ENCODE measurements at places on chromosomes 7 and 10. TPM values are rescaled to one million over a fixed set of nuclear protein-coding genes. Genes with fewer than 3 reads are reported as not detected.

- no peaks in the 10 kb centered on the region for H3K36me3 ChIP-seq
- no peak overlapping the region for H3K27ac ChIP-seq
- no peaks in the 10 kb centered on the region for H3K27me3 ChIP-seq
- no peaks in the 10 kb centered on the region for H3K4me1 ChIP-seq
Observed at GRCh38 chr10:125707541-125708468, 11.7 kb upstream of the EDRF1 start.

DNA sequence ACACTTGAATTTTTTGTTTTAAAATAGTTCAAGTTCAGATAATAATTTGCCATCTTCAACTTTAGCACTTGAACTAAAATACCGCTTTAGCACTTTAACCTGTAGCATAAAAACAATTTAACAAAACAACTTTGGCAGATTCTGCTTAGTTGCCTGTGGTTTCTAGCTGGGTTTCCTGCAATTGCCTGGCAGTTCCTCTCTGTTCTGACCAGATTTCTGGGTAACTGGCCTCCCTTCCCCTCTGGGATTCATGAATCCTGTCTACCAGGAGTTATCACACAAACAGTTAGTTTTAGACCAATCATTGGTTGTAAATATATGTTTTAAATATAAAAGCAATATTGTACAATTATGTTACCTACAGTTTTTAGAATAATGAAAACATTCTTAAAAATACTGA, 89.8 kb upstream of the HDAC9 start:
- no peak overlapping the region for H3K27ac ChIP-seq
- no peak overlapping the region for H3K4me3 ChIP-seq

GRCh38 chr7:76333511-76334101, 25.2 kb downstream of the YWHAG start:
- H3K27me3 ChIP-seq = no peaks in the 10 kb centered on the region
- H3K36me3 ChIP-seq = peaks cover 21% of the 10 kb centered on the region
- DNase-seq = no peak
- H3K4me3 ChIP-seq = no peak overlapping the region

DNA sequence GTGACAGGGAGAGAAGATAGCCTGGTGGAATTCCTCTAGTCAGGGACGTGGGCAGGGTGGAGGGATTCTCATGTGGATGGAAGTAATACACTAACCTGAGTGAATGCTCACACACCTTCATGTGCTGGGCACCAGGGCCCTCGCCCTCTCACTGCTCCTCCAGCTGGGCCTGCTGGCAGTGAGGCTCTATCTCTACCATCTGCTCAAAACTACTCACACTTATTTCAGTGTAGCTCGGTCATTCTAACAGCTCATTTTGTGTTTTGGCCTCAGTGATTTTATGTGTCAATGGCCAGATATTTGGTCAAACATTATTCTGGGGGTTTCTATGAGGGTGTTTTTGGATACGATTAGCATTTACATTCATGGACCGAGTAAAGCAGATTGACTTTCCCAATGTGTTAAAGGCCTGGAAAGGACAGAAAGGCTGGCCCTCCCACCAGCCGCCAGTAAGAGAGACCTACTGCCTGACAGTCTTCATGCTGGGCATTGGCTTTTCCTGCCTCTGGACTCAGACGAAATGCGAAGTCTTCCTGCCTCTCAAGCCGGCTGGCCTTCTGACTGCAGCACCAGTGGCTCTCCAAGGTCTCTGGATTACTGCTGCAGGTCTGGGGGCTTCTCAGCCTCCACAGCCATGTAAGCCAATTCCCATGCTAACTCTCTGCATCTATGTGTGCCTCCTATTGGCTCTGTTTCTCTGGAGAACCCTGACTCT, 335.4 kb downstream of the CXCL12 start:
- peaks cover 37% of the 10 kb centered on the region for H3K4me1 ChIP-seq
- H3K4me3 ChIP-seq = no peak overlapping the region
- no peak for DNase-seq
- H3K27ac ChIP-seq = no peak overlapping the region

DNA sequence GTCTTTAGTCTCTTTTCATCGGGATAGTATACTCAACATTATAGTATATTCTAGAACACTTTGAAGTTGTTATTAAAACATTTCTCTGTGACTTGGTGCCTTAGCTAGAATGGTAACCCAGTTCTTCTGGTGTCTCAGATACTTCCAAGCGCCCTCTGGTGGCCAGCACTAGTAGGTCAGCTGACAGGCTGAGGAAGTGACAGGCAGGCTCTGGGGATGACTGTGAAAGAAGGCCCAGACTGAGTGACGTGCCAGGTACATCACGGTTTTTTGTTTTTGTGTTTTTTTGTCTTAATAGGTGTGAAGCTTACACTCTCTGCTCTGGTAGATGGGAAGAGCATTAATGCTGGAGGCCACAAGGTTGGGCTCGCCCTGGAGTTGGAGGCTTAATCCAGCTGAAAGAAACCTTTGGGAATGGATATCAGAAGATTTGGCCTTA, 5.1 kb downstream of the COMTD1 start:
- DNase-seq = peak; percentile 96
- H3K4me1 ChIP-seq = no peaks in the 10 kb centered on the region
- H3K36me3 ChIP-seq = no peaks in the 10 kb centered on the region
- no peaks in the 10 kb centered on the region for H3K27me3 ChIP-seq
- H3K4me3 ChIP-seq = no peak overlapping the region
- H3K27ac ChIP-seq = peak overlapping the region; percentile 56

GRCh38 chr10:109892931-109893330, 30.4 kb downstream of the XPNPEP1 start:
- no peak overlapping the region for H3K4me3 ChIP-seq
- peaks cover 45% of the 10 kb centered on the region for H3K4me1 ChIP-seq
- DNase-seq = no peak
- H3K27me3 ChIP-seq = no peaks in the 10 kb centered on the region

- H3K27ac ChIP-seq = no peak overlapping the region
- H3K36me3 ChIP-seq = no peaks in the 10 kb centered on the region
- no peak overlapping the region for H3K4me3 ChIP-seq
- no peak for DNase-seq
- H3K27me3 ChIP-seq = no peaks in the 10 kb centered on the region
Observed at GRCh38 chr7:151309311-151309710, 32.3 kb upstream of the NUB1 start.

- H3K4me1 ChIP-seq = no peaks in the 10 kb centered on the region
- no peaks in the 10 kb centered on the region for H3K36me3 ChIP-seq
- no peak for DNase-seq
- no peaks in the 10 kb centered on the region for H3K27me3 ChIP-seq
- no peak overlapping the region for H3K27ac ChIP-seq
- H3K4me3 ChIP-seq = no peak overlapping the region
Observed at GRCh38 chr10:126397640-126398382, 9.5 kb upstream of the ADAM12 start.

DNA sequence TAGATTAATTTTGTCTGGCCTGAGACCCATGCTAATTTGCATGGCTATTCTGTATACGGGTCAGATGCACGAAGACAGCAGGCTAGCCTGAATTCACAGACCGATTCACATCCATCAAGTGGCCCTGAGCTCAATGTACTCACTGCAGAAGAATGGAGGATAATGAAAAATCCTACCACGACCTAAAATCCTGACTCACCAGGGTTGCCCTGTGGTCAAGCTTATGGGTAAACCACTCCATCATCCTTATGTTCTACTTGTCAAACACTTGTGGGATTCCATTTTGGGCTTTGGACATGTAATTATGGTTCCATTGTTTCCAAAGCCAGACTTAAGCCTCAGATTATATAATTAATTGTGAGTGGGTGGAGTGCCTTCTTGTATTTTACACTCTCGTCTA, 110.4 kb upstream of the ZNF438 start:
- H3K27ac ChIP-seq = no peak overlapping the region
- H3K27me3 ChIP-seq = no peaks in the 10 kb centered on the region
- no peaks in the 10 kb centered on the region for H3K36me3 ChIP-seq
- DNase-seq = no peak
- H3K4me1 ChIP-seq = peaks cover 13% of the 10 kb centered on the region
- H3K4me3 ChIP-seq = no peak overlapping the region

GRCh38 chr7:115038158-115038557, 116.3 kb downstream of the MDFIC start:
- H3K4me3 ChIP-seq = no peak overlapping the region
- no peaks in the 10 kb centered on the region for H3K36me3 ChIP-seq
- H3K27ac ChIP-seq = no peak overlapping the region
- DNase-seq = no peak

DNA sequence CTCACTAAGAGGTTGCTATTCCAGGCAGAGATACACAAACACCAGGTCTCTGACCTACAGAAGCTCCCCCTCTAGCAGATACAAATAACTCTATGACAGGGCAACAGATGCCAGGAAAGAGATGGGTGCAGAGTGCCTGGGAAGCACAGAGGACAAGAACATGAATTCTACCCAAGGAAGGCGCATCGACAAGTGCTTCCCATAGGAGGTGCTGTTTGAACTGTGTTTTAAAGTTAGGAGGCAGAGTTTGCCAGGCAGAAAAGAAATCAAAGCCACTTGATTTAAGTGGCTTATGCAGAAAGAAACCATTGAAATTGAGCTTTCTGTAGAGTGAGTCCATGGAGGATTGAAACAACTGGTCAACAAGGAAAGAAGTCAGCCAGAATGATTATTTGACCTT, 35.3 kb upstream of the EGR2 start:
- H3K36me3 ChIP-seq = no peaks in the 10 kb centered on the region
- no peak for DNase-seq
- no peak overlapping the region for H3K4me3 ChIP-seq
- no peak overlapping the region for H3K27ac ChIP-seq

DNA sequence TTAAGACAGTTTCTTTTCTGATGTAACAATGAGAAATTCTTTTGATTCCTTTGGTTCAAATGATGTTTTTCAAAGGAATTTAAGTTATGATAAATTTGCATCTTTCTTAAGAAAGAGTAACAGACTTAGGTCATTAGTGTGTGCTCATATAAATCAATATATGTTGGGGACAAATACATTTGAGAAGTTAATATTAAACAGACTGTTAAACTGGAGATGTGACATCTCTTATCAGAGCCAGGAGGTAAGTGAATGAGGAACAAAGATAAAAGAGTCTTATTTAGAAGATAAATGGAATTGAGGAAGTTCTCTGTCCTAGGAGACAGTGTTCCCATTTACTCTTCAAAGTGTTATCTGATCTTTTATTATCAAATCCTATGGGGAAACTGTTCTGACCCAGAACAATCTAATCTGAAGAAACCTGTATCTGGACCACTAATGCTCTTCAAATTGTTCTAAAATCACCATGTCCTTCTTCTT, 104.8 kb upstream of the LAMB4 start:
- no peak for DNase-seq
- no peaks in the 10 kb centered on the region for H3K27me3 ChIP-seq
- no peak overlapping the region for H3K27ac ChIP-seq
- no peaks in the 10 kb centered on the region for H3K36me3 ChIP-seq
- no peaks in the 10 kb centered on the region for H3K4me1 ChIP-seq

TMEM26 gene
- total RNA-seq = 0.22 TPM

ARHGEF35 gene
- total RNA-seq = 0.59 TPM

PNLIPRP1 gene
- 0.66 TPM for total RNA-seq

ANXA8 gene
- total RNA-seq = 9.8 TPM

CBLL1 gene
- total RNA-seq = 24.9 TPM

STEAP2 gene
- total RNA-seq = 21.2 TPM
